ENCODE measurements at places on chromosomes 4 and X.

DNA sequence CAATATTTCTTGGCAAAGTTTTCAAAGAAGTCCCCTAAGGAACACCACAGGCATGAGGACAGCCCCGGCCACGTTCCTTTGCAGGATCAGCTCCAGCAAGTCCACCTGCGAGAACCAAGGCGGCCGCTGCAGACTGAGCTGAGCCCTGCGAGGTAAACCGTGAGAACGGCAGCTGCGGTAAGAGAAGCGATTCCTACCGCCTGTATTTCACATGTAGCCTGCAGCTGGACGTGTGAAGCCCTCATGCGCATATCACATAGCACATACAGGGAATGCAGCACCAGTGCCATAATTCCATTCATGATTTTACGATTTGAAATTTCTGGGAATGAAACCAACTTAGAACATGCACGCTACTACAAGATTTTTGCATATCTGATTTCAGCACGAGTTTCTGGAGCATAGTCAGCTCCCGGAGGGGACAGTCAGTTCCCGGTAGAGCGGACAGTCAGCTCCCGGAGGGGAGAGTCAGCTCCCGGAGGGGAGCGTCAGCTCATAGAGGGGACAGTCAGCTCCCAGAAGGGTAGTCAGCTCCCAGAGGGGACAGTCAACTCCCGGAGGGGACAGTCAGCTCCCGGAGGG, 41.7 kb downstream of the FGFRL1 start:
- H3K27me3 ChIP-seq: peaks cover 86% of the 10 kb centered on the region
- H3K4me1 ChIP-seq: no peaks in the 10 kb centered on the region
- H3K4me3 ChIP-seq: no peak overlapping the region
- H3K36me3 ChIP-seq: no peaks in the 10 kb centered on the region

- peaks cover 1% of the 10 kb centered on the region for H3K4me1 ChIP-seq
- DNase-seq: no peak
- H3K4me3 ChIP-seq: peak overlapping the region; percentile 75
- H3K36me3 ChIP-seq: peaks cover 1% of the 10 kb centered on the region
These were observed 372.9 kb downstream of the NKX6-1 start for GRCh38 chr4:84126061-84126787.

GRCh38 chr4:91622925-91623602, 680.7 kb upstream of the GRID2 start:
- peaks cover 5% of the 10 kb centered on the region for H3K4me1 ChIP-seq
- no peak overlapping the region for H3K27ac ChIP-seq
- H3K36me3 ChIP-seq: no peaks in the 10 kb centered on the region
- peaks cover 54% of the 10 kb centered on the region for H3K27me3 ChIP-seq
- no peak for DNase-seq

DNA sequence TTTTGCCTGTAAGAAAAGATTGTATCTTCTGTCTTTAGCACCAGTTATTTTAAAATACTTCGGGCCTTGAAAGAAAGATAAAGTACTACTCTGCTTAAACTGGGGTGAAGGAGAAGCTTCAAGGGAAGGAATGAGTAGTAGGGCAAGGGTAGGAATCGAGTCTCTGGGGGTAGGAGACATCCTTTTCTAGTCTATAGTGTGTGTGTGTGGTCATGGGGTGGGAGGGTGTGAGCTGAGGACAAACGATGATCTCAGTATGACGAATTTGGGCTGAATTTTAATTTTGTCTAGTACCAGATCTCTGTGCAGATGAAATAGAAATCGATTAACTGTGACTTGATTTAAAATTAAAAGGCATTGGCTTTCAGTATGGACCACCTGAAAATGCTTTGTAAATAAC, 3.3 kb upstream of the MYOZ2 start:
- H3K4me1 ChIP-seq: peaks cover 21% of the 10 kb centered on the region
- H3K27me3 ChIP-seq: no peaks in the 10 kb centered on the region
- H3K36me3 ChIP-seq: no peaks in the 10 kb centered on the region
- H3K4me3 ChIP-seq: no peak overlapping the region
- H3K27ac ChIP-seq: no peak overlapping the region

GRCh38 chrX:79138658-79139241, 5.7 kb upstream of the GPR174 start:
- H3K27me3 ChIP-seq: no peaks in the 10 kb centered on the region
- H3K4me1 ChIP-seq: no peaks in the 10 kb centered on the region
- H3K4me3 ChIP-seq: no peak overlapping the region
- no peaks in the 10 kb centered on the region for H3K36me3 ChIP-seq
- H3K27ac ChIP-seq: no peak overlapping the region
- no peak for DNase-seq

GRCh38 chrX:153668423-153669173, 5.0 kb downstream of the PNCK start:
- peaks cover 4% of the 10 kb centered on the region for H3K4me1 ChIP-seq
- H3K4me3 ChIP-seq: no peak overlapping the region
- peaks cover 53% of the 10 kb centered on the region for H3K27me3 ChIP-seq
- H3K27ac ChIP-seq: no peak overlapping the region

DNA sequence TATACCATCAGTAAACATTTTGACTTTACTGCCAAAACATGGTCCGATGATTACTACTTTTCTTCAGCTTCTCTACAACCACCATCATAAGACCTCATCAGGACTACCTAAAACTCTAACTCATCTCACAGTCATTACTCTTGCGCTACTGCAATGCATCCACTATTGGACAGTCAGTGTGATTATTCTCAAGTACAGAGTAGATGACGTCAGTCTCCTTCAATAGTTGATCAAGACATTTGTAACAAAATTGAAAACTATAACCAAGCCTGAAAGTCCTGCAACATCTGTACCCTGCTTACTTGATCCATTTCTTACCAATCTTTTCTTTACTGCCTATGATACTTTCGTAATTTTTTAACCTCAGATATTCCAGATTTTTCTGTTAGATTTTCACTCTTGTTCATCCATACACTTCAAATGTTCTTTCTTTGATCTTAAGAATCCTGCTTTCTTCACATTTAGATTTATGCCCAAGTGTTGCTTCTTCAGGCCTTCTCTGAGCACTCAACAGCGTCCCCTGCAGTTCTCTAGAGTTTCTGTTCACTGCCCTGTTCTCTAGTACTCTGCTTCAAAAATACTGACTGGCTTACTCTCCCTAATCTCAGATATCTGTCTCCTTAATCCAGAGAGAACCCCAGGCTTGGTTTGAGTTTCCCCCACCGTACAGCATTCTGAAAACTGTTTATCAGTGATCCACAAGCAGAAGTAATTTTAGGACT, 1517.6 kb downstream of the STIM2 start:
- no peaks in the 10 kb centered on the region for H3K4me1 ChIP-seq
- no peak overlapping the region for H3K27ac ChIP-seq
- no peaks in the 10 kb centered on the region for H3K27me3 ChIP-seq
- no peaks in the 10 kb centered on the region for H3K36me3 ChIP-seq
- H3K4me3 ChIP-seq: no peak overlapping the region

GRCh38 chrX:69396916-69397315, 107.2 kb upstream of the NALF2 start:
- no peak overlapping the region for H3K27ac ChIP-seq
- H3K36me3 ChIP-seq: no peaks in the 10 kb centered on the region
- no peak overlapping the region for H3K4me3 ChIP-seq
- H3K27me3 ChIP-seq: peaks cover 5% of the 10 kb centered on the region
- DNase-seq: no peak
- H3K4me1 ChIP-seq: no peaks in the 10 kb centered on the region

- no peaks in the 10 kb centered on the region for H3K27me3 ChIP-seq
- no peak for DNase-seq
- no peak overlapping the region for H3K27ac ChIP-seq
- no peaks in the 10 kb centered on the region for H3K4me1 ChIP-seq
- no peaks in the 10 kb centered on the region for H3K36me3 ChIP-seq
- no peak overlapping the region for H3K4me3 ChIP-seq
These were observed 103.1 kb upstream of the UGT8 start for GRCh38 chr4:114495471-114495928.

GRCh38 chrX:154308108-154308946, 12.7 kb downstream of the TKTL1 start:
- H3K27me3 ChIP-seq: no peaks in the 10 kb centered on the region
- H3K4me3 ChIP-seq: no peak overlapping the region
- peaks cover 5% of the 10 kb centered on the region for H3K4me1 ChIP-seq
- DNase-seq: no peak
- no peaks in the 10 kb centered on the region for H3K36me3 ChIP-seq
- no peak overlapping the region for H3K27ac ChIP-seq

DNA sequence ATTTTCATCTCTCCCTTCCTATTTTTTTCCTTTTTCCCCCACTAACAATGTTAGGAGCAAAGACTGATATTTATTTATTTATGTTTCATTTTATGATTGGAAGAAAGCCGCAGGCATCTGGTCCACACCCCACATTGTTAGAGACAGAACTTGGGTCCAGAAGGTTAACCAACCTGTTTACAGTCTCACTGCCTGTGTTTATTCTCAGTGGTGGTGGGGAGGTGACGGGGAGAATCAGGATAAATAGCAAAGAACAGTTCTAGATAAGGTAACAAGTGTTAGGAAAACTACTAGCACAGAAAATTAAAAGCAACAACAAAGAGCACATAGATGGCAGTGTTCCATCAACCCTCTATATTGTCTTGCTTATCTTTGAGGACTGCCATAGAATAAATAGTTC, 301.7 kb upstream of the DIPK2B start:
- no peaks in the 10 kb centered on the region for H3K27me3 ChIP-seq
- DNase-seq: no peak
- peaks cover 18% of the 10 kb centered on the region for H3K4me1 ChIP-seq
- H3K27ac ChIP-seq: no peak overlapping the region
- H3K4me3 ChIP-seq: no peak overlapping the region

DNA sequence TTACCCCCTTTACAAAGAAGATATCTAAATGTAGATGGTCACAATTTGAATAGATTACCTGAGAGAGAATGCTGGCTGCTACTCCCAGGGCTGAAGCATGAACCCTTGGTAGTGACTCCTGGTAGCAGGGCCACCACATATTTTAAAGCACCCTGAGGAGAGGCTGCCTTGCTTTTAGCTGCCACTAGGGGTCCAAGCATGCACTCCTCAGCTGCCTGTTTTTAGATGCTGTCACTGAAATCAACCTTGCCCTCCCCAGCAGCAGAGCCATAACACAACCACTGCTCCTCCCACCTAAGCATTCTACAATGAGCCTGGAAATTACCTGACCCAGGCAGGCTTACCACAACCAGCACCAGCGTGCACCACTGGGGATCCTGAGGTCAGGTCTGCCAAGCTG, 850.9 kb downstream of the FAM133A start:
- no peak for DNase-seq
- H3K36me3 ChIP-seq: peaks cover 7% of the 10 kb centered on the region
- no peak overlapping the region for H3K27ac ChIP-seq
- H3K27me3 ChIP-seq: no peaks in the 10 kb centered on the region
- no peaks in the 10 kb centered on the region for H3K4me1 ChIP-seq

- H3K27me3 ChIP-seq: no peaks in the 10 kb centered on the region
- no peaks in the 10 kb centered on the region for H3K36me3 ChIP-seq
- H3K4me1 ChIP-seq: no peaks in the 10 kb centered on the region
- H3K27ac ChIP-seq: no peak overlapping the region
These were observed 103.6 kb upstream of the ADGRG2 start for GRCh38 chrX:19225909-19226308.

DNA sequence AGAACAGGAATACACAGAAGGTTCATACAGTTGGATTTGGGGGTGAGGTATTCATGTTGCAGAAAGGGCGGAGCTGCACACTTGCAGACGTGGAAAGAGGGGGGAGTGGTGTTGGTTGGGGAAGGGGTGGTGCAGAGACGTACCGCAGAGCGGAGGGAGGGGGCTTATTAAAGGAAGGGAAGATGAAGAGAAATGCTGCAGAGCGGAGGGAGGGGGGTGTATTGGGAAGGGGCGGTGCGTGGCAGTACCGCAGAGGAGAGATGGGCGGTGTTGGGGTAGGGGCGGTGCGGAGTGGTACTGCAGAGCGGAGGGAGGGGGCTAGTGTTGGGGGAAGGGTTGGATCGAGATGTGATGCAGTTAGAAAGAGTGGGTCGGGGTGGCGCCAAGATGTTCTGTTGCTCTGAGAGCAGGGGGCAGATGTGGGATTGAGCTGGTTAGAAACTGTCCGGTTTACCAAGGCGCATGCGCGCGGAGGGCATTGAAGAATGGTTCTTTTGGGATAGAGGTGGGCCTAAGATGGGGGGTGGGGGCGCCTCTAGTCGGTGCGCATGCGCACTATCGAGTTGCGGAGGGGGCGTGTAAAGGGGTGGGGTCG, 900 bp downstream of the TRO start:
- H3K4me1 ChIP-seq: peaks cover 6% of the 10 kb centered on the region
- H3K27ac ChIP-seq: peak overlapping the region; percentile 90
- H3K4me3 ChIP-seq: peak overlapping the region; percentile 91
- peak; percentile 80 for DNase-seq
- H3K27me3 ChIP-seq: no peaks in the 10 kb centered on the region

DNA sequence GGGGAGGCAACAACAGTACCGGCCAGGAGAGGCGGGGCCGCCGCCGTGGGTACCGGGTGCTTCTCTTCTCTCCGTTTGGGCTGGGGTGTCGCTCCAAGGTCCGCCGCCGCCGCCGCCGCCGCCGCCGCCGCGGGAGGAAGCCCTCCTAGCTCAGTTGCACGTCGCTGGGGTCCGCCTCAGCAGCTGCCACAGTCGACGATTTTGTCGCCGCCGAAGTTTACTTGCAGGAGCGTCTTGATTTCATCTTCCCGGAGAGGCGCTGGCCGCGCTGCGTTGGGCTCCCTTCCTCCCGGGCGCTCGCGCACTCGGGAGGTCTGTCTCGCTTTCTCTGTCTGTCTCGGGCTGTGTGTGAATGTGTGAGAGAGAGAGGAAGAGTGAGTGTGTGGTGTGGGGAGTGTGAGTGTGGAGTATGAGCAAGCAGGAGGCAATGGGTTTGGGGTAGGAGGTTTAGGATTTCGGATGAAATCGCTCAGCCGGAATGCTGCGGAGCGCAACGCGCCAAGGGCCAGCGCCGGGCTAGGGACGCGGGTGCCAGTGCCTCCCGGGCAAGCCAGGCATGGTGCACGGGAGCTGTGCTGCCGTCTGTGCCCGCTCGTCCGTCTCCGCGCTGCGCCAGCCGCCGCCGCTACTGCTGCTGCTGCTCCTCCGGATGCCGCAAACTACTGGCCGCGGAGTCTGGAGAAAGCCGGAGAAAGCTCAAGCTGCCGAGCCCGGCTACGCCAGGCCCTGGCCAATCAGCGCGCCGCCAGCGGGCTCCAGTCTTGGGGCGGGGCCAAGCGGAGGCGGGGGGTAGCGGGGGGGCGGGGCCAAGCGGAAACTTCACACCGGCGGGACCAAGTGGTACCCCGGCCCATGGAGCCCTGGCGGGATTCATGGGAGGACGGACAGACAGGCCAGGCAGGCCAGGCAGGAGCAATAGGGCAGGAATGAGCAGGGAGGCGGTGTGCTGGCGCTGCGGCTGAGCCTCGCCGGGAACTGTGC, at the start of gene PCDH19:
TSS of gene PCDH19 (minus strand) at position 664 of the 981 bp plus-strand sequence. CDS start 1,676 bp downstream, outside the sequence.
- H3K27ac ChIP-seq: peak within 1 kb of the TSS; percentile 81
- DNase-seq: peak; percentile 82

Measured in mesothelial cell of epicardium (in vitro differentiated cells).